Esophagus squamous epithelium (tissue), 5 donors: ENCODE measurements at places on chromosomes 6 and 20.
A peak's percentile ranks its signal among the peaks of the same experiment; 100 is the strongest.

DNA sequence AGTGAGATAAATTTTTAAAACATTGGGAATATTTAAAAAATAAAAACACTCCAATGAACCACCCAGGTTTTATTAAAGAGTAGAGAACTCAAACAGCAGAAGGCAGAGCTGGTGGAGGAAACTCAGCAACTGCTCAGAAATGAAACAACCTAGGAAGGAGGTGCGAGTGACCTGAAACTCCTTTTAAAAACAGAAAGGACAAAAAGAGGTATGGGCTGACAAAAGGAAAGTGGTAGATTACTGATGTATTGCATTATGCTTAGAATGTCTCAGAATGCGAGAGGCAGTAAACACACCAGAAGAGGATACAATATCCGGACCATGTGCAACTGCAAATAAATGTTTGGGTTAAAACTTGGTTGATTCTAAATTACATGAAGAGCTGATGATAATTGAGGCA, 97.6 kb downstream of the ESR1 start:
- DNase-seq = no peak

DNA sequence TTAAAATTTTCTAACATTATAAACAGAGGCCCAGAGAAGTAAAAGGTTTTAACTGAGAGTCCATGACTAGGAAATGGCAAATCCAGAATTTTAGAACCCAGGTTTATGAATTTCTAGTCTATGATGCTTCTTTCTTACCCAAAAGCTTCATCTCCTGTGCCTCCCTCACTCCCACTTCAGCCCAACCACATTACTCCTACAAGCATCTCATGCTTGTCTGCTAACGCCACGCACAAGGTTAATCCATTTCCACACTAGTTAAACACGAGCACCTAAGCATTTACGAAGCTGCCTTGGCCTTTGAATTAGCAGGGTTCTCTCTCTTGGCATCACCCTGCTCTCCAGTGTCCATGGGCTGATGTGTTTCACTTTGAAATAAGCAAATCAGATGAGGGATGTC, 32.0 kb downstream of the TNFRSF21 start:
- no peak for DNase-seq

DNA sequence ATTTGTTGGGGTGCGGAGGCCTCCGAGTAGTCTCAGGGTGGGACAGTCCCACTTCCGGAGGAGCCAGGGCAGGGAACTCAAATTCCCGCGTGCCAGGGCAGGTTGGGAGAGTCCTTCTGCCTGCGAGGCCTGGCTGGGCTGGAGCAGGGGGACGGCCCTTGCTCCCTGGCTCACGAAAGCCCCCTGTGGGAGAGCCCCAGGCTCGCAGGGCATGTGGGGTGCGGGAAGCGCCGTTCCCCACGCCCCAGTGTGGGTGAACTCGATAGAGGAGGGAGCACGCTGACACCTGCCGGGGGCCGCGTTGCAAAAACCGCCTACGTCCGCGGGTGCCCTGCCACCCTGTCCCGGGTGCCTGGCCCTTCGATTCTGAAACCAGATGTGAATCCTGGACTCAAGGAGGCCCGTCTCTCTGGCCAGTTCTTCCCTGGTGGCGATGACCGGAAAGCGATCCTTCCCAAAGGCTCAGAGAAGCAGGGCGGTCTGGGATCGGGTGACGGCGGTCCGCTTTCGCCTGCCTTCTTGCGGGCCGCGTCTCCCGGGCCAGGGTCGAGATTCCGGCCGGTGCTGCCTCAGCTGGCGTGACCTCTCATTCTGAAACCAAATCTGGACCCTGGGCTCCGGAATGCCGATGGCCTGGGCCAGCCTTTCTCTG, 1846.5 kb upstream of the DEFB115 start:
- DNase-seq = no peak

- no peak for DNase-seq
Measured at GRCh38 chr6:227074-227782, 65.1 kb upstream of the DUSP22 start.

DNA sequence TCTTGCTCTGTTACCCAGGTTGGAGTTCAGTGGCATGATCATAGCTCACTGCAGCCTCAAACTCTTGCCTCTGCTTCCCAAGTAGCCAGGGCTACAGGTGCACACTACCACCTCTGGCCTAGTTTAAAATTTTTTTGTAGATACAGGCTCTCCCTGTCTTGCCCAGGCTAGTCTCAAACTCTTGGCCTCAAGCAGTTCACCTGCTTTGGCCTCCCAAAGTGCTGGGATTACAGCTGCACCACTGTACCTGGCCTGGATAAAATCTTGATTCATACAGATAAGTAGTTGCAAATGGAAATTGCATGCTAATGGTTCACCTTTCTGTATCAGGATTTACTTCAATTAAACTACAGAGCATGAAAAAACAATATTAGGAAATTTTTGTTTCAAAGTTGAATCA, 4.2 kb downstream of the CD2AP start:
- no peak for DNase-seq

DNA sequence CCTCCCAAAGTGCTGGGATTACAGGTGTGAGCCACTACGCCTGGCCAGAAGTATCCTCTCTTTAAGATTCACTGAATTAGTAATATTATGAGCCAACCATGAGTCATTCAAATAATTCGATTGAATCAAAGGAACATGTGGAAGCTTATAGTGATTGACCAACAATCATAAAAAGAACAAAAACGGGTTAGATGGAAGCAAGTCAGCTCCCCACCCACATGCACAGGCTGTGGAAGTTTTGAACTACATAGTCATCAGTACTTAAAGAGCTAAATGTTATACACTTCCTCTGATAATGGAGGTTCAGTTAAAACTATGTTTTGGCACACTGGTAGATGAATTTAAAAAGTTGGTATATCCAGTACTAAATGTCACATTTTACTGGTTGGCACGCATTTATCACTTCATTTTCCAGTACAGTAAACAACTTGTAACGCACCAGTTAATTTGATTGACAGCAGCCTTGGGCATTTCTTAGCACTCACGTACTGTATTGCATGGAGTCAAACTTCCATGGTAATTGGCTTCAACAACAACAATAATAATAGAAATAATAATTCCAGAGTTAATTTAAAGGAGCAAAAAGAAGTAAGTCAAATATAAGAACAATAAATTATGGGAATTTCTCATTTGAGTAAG, 1107.3 kb upstream of the MAP3K7 start:
- no peak for DNase-seq

GRCh38 chr6:138013959-138014358, 93.3 kb downstream of the PERP start:
- no peak for DNase-seq

- DNase-seq = peak; percentile 21
Measured at GRCh38 chr6:157274471-157275226, 48.7 kb downstream of the TMEM242 start.

- no peak for DNase-seq
Measured at GRCh38 chr6:34213772-34214171, 22.9 kb upstream of the HMGA1 start.

DNA sequence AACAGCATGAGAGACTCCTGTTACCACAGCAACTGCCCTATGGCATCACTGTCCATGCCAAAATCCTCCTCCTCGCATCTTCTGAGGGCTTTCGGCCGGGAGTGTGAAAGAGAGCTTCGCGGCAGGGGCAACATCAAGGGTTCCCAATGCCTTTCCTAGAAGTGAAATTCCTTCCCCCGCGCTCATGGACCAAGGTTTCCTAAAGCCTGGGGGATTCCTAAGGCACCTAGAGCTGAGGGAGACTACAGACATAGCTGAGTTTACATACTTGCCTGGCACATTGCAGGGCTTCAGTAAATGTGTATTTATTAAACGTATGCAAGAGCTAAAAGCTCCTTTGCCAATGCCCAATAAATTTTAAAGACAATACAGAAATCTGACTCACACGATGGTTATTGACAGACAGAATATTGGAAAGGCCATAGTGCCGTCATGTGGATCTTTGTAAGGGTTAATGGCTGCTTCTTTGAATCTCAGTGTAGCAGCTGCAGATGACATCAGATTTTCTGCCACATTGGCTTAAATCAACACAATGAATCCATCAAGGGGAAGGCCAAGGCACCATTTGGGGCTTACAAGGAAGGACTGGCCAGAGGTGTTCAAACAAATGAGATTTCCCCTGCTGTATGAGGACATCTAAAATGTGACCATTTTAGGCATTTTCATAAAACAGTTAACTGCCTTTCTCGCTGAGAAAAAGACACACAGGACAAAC, 281.2 kb upstream of the JARID2 start:
- no peak for DNase-seq

- no peak for DNase-seq
Measured at GRCh38 chr6:73157870-73158269, 67.4 kb downstream of the KHDC1L start.

- no peak for DNase-seq
Measured at GRCh38 chr6:151002057-151002450, 136.6 kb downstream of the MTHFD1L start.

DNA sequence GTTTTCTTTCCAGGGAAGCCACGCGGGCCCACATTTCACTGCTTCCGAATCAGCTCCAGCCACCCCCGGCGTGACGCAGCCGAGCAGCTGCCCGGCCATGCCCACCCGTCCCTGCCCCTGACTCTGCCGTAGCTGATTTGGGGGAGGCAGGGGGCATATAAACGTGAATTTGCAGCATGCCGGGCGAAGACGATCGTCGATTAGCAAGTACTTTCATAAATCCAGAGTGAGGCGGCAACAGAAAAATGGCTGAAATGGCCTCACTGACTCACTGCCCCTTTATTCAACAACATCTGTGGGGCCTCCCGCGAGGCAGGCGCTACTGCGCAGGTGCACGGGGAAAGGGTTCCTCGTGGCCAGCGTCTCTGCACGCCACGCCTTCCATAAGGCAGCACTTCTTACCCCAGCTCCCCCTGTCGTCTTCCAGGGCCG, 118.0 kb downstream of the DLL1 start:
- DNase-seq = no peak

DNA sequence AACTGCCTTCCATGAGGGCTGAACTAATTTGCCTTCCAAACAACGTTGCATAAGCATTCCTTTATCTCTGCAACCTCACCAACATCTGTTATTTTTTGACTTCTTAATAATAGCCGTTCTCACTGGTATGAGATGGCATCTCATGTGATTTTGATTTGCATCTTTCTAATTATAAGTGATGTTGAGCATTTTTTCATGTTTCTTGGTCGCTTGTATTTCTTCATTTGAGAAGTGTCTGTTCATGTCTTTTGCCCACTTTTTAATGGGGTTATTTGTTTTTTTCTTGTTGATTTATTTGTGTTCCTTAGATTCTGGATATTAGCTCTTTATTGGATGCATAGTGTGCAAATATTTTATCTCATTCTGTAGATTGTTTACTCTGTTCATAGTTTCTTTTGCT, 46.4 kb downstream of the TNFAIP3 start:
- no peak for DNase-seq

DNA sequence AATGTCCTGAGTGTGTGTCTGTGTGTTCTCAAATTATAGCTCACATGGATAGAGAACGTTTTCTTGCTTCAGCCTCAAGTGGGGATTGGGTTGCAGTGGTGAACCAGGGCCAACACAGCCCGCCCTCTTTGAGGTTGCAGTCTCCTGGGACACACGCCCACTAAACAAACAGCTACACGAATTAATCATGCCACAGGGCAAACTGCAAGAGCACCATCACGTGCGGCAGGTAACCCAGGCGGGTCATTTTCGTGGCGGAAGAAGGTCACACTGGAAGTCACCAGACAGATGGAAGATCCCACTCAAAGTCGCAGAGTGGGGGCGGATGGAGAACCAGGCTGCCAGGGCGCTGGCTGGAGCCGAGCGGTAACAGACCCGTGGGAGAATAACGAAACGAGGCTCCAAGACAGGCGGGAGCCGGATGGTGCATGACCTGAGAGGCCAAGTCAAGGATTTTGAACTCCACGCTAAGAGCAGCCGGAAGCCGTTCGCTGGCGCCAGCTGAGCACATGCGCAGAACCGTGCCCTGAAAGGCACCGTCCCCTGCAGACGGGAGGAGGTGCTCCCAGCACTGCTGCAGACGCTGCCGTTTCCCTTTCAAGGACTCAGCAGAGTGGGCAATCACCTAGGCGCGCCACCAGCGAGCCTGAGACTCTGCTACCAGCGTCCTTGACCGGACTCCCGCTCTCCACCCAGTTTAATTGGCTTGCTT, 10.7 kb downstream of the DLL1 start:
- no peak for DNase-seq

DNA sequence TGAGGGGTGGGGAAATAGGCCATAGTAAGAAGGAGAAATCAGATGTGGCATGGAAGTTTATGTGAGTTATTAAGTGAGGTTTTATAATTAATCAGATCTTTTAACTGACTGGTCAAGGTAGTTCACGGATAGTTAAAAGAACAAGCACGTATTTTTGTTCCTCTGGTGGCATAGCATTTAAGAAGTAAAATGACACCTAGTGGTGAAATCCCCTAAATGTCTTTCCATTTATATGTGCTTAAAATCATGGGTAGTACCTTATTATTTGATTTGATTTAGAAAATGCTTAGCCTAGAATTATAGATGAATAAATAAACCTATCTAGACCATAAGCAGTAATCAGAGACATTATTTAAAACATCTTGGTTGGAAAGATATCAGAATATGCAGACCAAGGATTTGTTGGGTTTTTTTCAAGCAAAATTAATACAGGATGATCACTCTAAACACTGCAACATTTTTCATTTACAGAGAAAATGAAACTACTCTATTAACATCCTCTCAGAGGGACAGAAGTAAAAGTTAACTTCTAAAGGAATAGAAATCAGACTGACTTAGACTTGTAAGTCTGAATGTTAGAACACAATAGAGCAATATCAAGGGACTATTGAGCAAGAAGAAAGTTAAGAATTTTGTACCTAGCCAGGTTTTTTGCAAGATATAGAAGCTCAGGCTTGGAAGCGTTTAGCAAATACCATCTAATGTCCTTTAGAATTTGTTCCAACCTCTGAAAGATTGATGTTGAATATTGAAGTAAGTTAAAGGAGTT, 81.1 kb downstream of the STXBP5 start:
- no peak for DNase-seq

DNA sequence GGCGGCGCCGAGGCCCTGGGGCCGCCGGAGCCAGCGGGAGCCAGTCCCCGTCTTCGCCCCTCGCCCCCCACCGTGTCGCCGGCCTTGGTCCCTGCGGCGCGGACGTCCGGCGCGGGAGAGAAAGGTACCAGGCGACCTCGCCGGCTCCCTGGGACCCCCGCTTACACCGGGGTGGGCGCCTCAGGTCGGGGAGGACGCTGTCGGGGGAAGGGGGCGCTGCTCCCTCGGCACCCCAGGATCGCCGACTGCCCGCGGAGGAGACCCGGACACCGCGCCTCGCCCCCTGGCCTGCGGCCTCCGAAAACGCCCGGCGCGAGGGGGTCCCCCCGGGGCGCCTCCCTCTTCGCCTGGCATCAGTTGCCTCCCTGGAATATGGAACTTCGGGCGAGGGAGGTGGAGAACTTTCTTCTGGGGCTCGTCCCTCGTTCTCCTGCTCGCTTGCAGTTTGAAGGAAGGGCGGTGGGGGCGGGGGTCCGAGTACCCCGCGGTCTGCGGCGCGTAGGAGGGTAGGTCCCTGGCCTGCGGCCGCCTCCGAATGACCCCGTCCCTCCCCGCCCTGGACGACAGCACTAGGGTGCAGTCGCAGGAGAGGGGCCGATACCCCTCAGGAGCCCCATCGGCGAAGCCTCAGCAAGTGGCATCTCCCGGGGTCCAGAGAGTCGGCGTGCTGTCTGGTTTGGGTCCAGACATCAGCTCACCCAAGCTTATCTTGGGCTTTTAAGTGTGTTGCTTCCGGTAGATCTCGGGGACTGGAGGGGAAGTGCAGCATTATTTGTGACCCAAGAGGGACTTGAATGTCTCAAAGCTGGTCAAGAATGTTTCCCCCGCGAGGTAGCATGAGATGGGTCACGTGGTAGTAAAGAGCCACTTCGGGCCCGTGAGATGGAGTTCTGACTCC, 549 bp downstream of the ANKRD6 start:
- DNase-seq = no peak

- DNase-seq = no peak
Measured at GRCh38 chr6:168835991-168836390, 395.0 kb downstream of the SMOC2 start.
